ENCODE measurements at places on chromosomes 1 and 21.

- DNase-seq, result no peak
These were observed 3.1 kb downstream of the SHC1 start for GRCh38 chr1:154967331-154967950.

DNA sequence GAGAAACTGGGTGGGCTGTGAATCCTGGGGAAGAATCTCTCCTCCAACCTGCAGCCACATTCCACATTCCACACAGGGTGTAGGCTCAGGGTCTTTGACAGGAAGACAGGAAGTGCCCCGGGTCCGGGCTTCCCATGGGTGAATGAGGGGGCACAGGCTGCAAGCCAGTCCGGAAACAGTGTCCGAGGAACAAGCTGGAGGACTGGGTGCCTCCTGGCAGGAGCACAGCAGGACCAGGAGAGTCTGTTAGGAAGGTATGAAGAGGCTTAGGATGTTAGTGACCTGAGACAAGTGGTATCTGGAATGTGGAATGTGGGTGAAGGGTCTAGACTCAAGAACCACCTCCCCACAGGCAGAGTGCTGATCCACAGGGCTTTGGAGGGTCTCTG is 121.0 kb upstream of the CD34 start:
- no peak for DNase-seq

- DNase-seq, result no peak
These were observed 99.1 kb upstream of the CHRM3 start for GRCh38 chr1:239287296-239287695.

DNA sequence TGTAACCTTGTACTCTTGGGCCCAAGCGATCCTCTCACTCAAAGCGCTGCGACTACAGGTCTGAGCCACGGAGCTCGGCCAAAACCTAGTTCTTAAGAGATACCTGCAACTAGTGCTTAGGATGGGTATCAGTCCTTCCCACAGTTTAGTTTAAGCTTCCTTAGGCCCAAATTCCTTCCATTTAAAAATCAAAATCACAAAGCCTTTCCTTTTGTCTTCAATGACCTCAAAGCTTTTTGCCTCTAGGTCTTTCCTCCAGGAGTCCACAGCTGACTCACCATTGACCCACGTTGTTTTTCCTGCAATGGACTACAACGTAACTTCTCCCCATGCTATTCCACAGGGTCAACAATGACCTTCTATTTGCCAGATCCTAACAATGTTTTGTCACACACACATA is 64.0 kb downstream of the APP start:
- DNase-seq, result no peak

GRCh38 chr1:8086055-8086454 is 59.9 kb upstream of the ERRFI1 start:
- no peak for DNase-seq

GRCh38 chr1:232664844-232665777 is 35.2 kb upstream of the SIPA1L2 start:
- DNase-seq, result no peak

DNA sequence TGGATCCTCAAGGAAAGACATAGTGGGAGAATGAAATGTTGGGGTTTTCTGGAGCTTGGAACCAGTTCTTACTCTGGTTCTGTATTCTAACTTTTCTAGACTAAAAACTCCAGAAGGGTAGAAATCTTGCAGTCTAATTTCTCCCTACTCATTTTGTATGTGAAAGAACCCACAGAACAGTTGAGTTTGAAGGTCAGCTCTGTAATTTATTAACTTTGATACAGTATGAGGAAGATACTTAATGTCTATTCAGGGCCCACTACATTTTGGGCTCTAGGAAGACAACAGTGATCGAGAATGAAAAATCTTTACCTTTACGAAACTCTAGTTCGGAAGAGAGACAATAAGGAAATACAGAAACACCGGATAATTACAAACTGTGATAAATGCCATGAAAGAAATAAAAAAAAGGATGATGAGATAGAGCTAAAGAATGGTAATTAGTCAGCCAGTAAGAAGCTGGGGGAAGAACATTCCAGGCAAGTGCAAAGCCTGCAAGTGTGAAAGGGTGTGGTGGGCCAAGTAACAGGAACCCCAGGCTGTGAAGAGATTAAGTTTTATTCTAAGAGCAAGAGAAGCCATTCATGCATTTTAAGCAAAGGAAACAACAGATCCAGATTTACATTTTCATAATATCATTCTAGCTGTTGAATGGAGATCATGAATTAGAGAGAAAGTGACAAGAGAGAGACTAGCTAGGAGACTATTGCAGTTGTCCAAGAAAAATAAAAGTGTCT is 159.9 kb upstream of the HMCN1 start:
- DNase-seq, result no peak

Data from DMS 273 treated with DMSO at 0.1 percent for 48 hours (cell line).